Activated T-cell treated with anti-CD3 and anti-CD28 coated beads, Interleukin-2, amount 50 U/mL, for 4 hours (primary cell): ENCODE measurements at places on chromosomes 11 and 22. TPM values are rescaled to one million over a fixed set of nuclear protein-coding genes. Genes with fewer than 3 reads are reported as not detected.
A peak's percentile ranks its signal among the peaks of the same experiment; 100 is the strongest.

DNA sequence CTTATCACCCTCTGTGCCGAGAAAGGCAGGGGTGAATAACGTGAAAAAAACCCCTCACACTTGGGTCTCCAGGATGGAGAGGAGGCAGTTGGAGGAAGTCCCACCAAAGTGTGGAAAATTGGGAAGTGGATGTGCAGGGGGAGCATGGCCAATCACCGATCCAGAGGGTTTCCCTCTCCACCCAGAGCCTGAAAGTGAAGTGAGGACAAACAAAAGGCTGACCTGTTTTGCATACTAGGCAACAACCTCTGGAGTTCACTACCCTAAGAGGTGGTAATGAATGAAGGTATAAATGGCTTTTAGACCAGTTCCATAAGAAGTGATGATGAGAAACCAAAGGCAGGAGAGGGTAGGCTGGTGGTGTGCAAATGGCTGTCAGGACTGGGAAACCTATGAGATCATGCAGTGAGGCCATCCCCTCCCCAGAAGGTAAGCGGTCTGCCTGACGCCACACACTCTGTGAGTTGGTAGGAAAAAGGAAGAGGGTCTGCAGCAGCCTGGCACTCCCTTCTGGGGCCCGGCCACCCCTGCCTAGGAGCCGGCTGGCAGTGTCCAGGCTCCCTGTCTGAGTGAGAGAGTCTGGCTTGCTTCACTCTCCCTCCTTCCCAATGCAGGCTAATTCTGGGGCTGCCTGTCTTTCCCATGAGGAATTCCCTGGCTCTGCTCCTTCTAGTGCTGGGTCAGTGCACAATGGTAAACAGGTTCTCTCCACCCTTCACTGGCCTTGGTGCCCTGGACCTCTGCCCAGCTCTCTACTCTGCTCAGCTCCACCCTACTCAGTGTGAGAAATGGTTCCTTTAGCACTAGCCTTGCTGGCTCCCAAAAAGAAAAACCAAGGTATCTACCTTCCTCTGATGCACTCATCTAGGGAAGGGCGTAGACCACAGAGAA, 15.6 kb downstream of the TBC1D10A start:
- DNase-seq = no peak

DNA sequence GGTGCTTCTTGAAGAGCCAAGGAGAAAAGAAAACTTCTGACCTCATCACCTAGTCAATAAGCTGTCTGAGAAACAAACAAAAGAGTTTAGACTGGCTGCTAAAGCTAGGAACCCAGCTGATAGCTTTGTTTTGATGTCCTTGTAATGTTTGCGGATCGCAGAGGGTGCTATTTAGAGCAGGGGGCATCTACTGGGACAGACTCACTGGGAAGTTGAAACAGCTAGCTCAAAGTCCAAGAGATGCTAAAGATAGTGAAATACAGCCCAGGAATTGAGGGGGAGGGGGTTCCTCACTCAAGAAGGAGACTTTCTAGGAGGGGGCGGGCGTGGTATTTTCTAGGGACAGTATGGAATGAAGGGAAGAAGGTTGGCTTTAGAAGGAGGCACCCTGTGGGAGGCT, 18.9 kb downstream of the ZBTB16 start:
- DNase-seq = no peak

DNA sequence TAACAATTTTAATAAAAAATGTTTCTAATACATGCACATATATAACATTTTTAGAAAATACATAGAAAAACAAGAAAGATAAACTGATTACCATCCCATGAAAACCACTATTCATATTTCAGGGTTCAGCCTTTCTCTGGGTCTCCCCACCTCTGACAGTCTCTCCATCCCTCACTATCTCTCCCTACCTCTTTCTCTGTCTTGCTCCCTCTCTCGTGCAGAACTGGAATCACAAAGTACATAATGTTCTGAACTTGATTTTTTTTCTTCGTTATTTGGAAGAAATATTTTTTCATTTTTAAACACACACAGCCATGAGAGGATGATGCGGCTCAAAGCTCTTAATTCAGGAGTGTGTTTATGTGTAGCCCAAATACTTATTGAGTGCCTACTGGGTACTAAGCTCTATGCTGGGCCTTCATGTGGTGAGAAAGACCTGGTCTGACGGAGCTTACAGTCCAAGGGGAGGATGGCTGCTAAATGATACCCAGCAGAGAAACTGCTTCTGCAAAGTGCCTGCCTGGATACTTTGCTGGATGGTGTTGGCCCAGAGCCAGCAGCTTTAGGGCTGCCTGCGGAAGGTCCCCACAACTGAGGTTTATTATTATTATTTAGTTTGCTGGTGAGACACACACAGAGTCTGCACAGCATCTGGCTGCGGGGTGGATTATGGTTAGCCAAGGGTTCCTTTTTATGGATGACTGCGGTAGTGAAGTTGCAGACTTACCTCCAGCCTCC, 42.6 kb downstream of the SC5D start:
- DNase-seq = no peak

DNA sequence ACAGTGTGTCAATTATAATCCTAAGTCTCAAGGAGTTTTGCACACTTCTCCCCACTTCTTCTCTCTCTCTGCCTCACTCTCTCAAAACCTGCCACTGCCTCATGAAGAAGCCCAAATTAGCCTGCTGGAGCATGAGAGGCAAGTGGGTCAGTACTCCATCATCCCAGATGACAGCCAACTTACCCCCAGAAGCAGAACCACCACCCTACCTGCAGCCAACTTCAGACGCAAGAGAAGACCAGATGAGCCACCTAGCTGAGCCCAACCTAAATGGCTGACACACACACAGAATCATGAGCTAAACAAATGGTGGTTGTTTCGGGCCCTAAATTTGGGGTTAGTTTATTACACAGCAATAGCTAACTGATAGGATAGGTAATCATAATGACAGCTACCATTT, 61.2 kb downstream of the CD82 start:
- no peak for DNase-seq

DNA sequence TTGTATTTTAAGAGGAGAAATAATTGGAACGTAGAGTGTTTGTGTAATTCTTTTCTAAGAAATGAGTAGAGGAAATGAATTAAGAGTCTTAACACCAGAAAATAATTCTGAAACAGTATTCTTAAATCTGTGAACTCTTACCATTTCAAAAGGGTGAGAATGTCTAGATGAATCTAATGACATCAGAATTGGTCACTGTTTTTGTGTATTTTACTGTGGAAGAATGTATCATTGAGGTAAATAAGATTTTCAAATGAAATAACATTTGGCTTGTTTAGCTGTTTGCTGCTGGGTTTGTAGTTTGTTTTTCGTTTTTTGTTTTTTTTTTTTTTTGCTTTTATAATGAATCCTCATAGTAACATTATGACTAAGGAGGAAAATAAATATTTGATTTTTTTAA, 97.6 kb downstream of the EMSY start:
- no peak for DNase-seq

DNA sequence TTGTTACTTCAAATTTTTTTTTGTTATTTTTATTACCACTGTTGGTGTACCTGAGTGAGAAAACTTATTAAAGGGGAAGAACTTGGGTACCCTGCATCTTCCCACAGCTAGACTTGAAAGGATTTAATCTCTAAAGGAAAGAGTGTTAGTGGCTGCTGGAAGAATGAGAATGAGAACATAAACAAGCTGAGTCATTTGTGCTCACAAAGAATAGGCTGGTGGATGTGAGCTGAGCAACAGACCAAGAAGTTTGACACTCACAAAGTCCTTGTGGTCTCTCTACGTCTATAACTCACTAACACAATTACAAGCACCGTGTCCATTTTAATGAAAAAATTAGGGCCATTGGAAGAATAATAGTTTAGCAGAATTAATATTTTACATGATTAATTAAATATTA, 217.6 kb upstream of the ANO5 start:
- no peak for DNase-seq

DNA sequence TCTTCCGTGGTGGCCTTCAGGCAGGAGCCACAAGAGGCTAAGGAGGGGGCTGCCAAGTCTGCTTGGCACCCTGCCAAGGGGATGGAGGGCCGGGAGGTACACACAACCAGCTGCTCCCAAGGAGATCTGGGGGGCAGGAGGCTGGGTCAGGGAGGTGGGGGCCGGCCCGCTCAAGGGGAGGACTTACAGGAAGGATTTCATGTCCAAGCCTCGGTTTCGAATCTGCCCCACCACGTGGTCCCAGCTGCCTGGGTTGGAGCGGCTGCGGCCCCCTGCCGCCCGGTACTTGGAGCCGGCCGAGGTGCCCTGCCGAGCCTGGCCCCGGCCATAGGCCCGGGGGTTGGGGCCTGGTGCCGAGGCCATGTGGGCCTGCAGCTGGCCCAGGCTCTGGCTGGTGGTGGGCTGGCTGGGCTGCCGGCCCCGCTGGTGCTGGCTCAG, 33.5 kb downstream of the LRRC10B start:
- no peak for DNase-seq

DNA sequence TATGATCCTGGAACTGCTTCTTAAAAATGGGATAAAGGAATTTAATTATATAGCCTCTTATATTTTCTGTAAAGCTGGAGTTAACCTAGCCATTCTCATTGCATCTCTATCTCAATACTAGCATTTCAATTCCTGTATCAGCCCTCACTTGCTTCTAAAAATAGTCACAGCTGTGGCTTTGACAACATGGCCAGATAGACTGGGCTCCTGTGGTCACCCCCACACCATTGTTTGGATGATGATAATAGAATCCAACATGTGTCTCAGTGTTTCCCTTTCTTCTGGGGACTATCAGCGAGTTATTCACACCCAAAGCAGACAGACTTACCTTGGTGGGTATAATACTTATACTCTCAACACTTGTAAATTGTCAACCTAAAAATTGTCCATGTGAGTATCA, 6.9 kb downstream of the VWA5A start:
- no peak for DNase-seq

- no peak for DNase-seq
Observed at GRCh38 chr11:19853016-19853415, 140.4 kb downstream of the NAV2 start.

GRCh38 chr11:2481253-2481652, 36.4 kb downstream of the KCNQ1 start:
- DNase-seq = no peak

- no peak for DNase-seq
Observed at GRCh38 chr22:28025333-28025732, 106.3 kb upstream of the PITPNB start.

DNA sequence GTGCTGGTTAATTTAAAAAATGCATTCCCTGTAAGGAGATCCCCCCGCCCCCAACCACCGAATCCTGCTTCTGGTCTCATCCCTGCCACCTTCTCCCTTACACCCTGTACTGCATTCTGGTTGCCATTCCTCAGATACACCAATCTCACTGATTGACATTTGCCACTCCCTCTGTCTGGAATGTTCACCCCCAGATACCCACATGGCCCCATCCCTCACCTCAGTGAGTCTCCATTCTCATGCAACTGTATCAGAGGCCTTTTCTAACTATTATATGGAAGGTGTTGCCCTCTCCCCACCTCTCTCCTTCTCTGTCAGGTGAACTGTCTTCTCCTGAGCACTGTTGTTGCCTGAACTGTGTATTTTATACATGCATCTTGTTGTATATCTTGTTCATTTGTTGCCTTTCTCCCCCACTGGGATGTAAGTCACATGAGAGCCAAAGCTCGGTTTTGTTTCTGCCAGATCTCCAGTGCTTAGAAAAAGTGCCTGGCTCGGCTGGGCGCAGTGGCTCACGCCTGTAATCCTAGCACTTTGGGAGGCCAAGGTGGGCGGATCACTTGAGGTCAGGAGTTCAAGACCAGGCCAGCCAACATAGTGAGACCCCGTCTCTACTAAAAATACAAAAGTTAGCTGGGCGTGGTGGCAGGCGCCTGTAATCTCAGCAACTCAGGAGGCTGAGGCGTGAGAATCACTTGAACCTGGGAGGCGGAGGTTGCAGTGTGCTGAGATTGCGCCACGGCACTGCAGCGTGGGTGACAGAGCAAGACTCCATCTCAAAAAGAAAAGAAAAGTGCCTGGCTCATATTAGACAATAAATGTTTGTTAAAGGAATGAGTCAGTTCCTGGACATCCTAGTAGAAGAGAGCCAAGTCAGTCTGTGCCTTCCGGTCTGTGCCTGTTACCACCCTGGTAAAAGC, 61.0 kb downstream of the TNRC6B start:
- DNase-seq = no peak

DNA sequence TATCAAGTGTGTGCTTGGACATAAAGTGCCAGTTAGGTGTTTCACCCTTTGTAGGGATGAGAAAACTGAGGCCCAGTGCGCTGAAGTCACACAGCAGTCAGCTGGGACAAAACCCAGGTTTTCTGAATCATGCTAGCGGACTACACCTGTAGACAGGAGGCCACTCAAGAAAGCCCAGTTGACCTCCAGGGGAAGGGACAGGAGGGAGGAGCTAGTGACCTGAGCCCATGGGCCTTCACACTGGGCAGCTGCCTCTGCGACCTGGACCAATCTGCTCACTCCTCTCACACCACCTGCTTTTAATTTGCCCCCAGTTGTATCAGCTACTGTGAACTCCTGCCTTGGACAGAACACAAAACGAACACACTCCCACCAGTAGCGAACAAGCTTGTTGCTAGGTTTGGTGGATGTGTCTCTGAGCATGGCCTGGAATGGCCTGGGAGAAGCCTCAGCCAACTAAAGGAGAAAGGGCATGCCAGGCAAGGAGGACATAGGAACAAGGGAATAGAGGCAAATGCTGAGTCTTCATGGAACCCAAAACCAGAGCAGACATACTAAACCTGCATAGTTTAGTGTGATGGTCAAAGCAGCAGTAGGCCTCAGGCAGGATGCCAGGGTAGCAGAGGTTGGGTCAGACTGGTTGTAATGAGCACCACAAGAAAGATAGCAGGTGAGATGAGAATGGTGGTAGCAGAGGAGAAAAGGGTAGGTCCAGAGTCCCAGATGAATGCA, 7.2 kb downstream of the LMO1 start:
- peak; percentile 1 for DNase-seq

DNA sequence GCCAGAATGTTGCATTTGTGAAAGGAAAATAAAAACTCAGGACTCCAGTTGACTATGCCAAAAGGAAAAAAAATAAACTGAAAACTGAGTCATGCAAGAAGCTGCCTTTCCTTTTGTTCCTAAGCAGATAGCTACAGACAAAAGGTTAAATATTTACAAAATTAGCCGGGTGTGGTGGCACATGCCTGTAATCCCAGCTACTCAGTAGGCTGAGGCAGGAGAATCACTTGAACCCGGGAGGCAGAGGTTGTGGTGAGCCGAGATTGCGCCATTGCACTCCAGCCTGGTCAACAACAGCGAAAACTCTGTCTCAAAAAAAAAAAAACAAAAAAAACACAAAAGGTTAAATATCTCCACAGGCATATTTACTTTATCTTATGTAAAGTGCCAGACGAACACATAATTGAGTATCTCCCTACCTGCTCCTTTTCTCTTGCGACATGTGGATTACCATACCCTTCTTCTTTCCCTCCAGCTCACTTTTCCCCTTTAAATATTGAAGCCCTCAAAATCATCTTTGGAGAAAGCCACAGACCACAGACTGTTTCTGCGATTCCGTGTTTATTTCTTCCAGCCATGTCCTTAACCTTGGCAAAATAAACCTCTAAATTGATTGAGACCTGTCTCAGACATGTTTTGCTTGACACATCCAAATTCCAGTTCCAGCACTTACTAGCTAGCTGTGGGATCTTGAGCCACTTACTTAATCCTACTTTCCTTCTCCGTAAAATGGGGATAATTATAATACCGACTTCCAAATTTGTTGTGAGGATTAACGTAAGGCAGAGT, 2.3 kb upstream of the SMPD1 start:
- DNase-seq = no peak

MGAT3 gene
- 0.40 TPM for total RNA-seq

MOGAT2 gene
- total RNA-seq = 0.13 TPM

CARD16 gene
- 2.7 TPM for total RNA-seq

TSPAN18 gene
- total RNA-seq = 0.84 TPM

SLC22A9 gene
- not detected for total RNA-seq

DEFB131B gene
- not detected for total RNA-seq

BTBD18 gene
- total RNA-seq = not detected

POU2AF3 gene
- total RNA-seq = not detected

ARHGAP20 gene
- not detected for total RNA-seq

SHISAL1 gene
- total RNA-seq = not detected
